AML-193 (cell line): ENCODE measurements at places on chromosomes 7 and 10.

DNA sequence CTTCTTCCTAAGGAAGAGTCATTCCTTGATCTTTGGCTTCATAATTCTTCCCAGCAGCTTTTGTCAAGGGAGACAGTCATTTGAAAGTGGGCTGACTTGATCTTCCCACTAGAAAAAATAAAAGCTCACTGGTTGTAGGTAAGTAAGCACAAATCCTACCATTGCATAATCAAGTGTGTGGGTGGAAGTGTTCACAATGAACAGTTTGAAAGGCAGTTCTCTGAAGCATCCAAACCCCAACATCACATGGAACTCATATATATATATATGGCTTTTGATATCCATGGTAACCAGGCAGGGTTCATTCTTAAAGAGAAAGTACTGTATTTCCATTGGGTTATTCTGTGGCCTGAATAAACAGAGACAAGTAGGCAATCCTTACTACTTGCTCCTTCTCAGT lies 51.6 kb downstream of the ARMH3 start:
- DNase-seq: no peak

GRCh38 chr10:95755511-95756004 lies 405 bp upstream of the ENTPD1 start:
- DNase-seq: peak; percentile 32

DNA sequence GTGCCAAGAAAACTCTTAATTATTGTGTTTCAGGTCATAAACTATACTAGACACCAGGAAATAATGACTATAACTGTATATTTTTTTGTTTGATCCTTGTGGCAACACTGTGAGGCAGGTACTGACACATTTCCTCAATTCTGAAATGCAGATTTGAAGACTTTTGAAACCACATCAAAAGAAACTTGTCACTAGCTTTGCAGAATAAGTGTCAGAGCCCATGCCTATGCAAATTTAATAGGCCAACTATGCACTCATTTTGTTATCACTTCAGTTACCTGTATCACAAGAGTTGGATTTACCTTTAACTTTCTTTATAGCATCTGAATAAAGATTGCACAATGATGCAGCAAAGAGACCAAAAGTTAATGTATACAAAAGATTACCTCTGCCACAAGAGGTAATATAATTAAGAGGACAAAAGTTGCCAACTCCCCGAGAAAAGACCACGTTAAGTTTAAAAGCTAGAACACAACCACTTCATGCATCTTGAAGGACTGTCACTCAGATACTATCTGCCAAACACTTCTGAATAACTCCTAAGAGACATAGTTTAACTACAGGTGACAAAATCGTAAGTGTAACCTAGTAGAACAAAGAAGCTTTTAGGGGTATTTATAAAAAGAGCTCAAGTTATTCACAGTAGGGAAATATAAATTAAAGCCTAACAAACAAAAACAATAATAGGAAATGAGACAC lies 80.5 kb downstream of the ELAPOR2 start:
- DNase-seq: no peak

- DNase-seq: no peak
Observed at GRCh38 chr10:61169294-61169693, 225.3 kb upstream of the RHOBTB1 start.

GRCh38 chr7:23335136-23335535 lies 36.0 kb downstream of the MALSU1 start:
- no peak for DNase-seq

- no peak for DNase-seq
Observed at GRCh38 chr10:113718969-113719822, 32.3 kb upstream of the PLEKHS1 start.

DNA sequence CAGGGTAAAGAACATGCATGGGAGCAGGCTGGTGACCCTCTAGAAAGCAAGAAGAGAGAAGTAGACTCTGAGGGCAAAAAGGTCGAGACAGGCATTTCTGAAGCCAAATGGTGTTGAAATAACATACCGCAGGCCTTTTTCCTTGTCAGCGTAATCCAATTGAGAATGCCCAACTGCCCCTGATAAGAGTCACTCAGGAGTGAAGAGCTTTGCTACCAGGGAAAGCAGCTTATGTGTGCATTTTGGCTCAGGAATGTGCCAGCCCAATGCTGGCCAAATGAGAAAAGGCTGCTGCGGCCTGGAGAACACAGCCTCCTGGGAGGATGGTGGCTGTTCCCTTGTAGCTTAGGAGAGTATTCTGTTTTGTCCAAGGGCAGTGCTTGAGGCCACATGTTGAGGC lies 61.4 kb upstream of the NFKB2 start:
- no peak for DNase-seq

GRCh38 chr10:86536294-86536861 lies 14.8 kb upstream of the WAPL start:
- no peak for DNase-seq

DNA sequence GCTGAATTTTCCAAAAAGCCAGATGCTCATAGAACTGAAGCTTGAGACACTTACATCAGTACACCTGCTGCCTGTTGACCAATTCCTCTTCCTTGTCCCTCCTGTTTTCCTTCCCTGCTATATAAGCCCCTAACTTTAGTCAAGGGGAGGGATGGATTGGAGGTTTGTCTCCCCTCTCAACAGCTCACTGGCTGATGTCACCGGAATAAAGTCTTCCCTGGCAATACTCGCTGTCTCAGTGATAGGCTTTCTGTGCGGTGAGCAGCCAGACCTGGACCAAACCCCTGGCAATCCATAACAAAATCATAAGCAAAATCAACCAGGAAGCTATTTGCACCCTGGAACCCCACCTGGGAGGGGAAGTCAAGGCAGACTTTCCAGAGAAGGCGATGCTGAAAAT lies 929 bp upstream of the IRF5 start:
- DNase-seq: no peak

DNA sequence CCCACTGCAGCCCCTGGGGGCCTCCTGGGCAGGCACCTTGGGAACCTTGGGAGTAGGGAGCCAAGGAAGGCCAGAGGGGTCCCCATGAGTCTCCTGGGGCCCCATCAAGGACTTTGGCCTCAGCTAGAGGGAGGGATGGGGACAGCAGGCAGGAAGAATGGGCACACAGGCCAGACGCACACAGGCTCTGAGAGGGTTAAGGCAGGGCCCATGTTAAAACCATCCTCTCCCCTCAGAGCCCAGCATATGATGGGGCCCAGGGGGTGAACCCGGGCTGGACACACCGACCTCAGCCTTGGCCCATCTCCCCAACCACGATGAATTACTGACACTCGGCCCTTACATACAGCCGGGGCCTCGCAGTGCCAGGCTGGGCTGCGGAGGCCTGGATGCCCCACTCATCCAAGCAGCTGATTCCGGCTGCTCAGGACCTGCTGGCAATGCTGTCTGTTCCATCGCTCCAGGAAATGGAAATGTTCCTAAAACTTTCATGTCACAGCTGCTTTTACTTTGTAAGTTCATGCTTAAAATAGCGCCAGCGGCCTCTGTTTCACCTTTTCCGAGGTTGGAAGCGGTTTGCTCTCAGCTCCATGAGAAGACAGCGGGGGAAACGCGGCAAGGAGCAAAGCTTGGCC lies 17.3 kb upstream of the INPP5A start:
- no peak for DNase-seq

- DNase-seq: no peak
Observed at GRCh38 chr7:84412161-84412969, 217.8 kb upstream of the SEMA3A start.

DNA sequence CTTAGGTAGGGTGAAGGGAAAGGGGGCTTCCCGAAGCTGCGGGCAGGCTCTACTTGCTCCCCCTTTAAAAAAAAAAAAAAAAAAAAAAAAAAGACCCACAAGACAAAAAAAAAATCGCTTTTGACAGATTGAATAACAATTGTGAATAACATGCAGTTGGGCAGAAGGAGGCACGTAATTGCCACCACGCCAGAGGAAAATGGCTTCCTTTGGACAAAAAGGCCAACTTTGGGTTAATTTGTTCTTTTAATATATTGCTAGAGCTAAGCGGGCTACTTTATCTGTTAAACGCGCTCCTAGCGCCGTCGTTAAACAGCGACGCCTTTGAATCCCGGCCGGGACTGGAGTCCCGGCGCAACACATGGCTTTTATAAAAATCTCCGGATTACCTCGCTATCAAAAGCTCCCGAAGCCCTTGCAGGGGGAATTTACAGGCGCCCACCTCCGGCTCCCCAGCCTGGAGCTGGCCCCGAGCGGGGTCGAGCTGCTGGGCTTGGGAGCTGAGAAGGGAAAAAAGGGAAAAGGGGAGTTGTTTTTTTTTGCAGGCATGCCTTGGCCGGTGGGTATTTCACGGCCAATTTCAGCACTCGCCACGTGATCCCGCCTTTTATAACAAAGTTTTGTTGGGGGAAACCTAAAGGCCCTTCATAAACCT lies 1.2 kb downstream of the HOXA11 start:
- no peak for DNase-seq

GRCh38 chr7:11188529-11189310 lies 215.0 kb downstream of the PHF14 start:
- no peak for DNase-seq

DNA sequence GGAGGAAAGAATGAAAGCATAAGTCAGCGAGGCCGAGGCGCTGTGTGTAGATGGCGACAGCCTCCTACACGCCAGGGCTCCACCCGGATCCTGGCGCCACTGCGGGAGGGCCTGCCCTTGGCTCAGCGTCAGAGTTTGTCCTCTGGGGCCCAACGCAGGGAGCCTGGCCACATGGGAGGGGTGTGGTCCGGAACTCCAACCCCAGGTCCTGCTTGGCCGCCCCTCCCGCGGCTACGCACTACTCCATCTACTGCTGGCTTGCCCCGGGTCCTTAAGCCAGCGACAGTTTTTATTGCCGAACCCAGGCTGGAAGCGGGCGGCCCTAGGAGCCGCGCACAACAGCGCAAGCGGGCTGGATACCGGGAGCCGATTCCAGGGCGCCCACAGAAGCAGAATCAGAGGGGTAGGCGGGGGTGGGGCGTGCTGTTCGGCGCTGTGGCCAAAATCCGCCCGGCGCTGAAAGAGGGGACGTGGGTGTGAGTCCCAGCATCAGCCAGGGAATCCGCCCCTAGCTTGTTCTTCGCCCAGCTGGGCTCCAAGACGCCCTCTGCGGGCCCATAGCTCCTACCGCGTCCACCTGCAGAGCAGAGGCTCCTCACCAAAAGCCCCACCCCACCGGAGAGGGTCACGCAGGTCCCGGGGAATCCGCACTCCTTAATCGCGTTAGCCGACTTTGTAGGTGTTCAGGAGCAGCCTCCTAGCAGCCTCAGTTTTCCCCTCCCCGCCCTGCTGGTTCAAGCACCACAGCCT lies 4.5 kb downstream of the KAZALD1 start:
- no peak for DNase-seq

DNA sequence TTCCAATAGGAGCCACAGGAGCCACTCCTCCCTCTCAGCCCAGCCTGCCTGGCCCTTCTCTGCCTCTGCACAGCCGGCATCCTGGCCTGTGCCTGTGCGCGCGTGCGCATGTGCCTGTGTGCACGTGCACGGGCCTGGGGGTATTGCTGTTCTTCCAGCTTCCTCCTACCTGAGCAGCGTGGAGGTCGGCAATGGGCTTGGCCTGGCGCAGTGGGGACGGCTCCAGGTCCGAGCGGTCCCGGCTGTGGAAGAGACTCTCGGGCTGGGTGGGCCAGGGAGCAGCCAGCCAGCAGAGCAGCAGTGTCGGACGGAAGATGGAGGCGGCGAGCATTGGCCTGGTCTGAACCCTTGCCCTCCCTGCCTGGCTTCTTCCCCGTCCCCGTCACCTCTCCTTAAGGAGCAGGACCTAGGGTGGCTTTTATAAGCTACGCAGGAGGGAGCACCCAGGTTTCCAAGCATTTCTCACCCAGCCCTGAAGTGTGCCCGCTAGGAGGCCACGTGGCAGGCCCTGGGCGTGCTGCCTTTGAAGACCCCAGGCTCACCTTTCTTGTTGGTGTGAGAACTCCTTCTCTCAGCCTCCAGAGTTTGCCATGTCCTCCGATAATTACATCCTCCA lies at the start of gene MMP21:
MMP21 (minus strand) TSS at position 331 of the 616 bp plus-strand sequence; CDS start at position 331, 0 bp downstream.
- DNase-seq: no peak

DNA sequence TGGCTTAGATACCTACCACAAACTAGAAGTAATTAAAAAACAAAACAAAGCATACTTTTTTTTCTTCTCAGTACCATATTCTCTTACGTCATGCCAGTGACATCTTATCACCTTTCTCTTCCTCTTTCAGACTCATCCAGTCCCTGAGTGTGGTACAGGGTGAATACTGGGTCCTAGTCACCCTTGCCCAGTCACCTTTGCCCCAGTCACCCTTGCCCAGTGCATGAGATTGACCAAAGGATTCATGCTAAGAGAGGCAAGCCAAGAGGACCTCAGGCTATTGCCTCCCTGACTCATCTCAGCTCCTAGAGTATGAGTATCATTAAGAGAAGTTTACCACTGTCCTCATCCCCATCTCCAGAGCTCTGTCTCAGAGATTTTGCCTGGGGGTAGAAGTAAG lies 10.0 kb upstream of the TSPAN12 start:
- DNase-seq: no peak

DNA sequence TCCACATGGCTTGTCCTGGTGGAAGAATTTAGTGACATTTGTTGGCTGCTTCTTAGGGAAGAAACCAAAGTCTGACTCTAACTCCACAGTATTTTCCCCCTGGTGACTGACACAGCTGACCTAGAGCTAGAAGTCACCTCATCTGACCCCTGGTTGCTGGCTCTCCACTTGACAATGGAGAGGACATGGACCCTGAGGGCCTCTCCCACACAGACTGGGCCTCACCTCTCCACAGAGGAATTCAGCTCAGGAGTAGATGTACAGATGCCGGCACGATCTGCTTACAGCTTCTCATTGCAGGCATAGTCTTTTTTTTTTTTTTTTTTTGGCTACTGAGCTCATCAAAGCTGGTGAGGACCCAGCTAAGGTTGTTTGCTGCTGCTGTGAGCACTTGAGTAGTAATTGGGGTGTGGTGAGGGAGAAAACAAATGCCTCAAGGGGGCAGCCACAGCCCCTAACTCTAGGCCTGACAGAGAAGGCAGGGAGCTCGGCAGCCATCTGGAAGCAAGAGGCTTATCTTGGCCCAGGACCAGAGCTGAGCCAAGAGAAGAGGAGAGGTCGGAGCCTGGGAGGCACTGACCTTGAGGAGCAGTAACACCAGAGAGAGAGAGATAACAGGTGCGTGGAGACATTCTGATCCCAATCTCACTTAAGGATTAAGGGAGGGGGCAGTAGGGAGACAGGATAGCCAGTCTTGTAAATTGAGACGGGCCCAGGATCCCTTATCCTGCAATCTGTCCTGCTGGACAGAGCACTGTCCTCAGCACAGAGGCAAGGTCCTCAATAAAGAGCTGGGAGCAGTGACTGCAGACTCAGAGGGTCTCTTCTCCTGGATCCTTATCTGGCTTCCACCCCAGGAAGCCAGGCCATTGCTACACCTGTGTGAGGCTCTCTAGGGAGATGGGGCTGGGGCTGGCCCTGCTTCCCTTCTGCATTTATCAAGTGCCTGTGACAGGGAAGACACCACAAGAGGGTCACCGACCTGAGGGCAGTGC lies 9.4 kb downstream of the PRSS58 start:
- DNase-seq: no peak

- DNase-seq: no peak
Observed at GRCh38 chr7:149022756-149023360, 5.4 kb downstream of the PDIA4 start.

- DNase-seq: no peak
Observed at GRCh38 chr10:71075759-71076472, 136.5 kb upstream of the UNC5B start.

GRCh38 chr7:124722292-124722691 lies 43.3 kb downstream of the GPR37 start:
- no peak for DNase-seq
